ENCODE measurements at places on chromosomes 12 and 14. TPM values are rescaled to one million over a fixed set of nuclear protein-coding genes. Genes with fewer than 3 reads are reported as not detected.

DNA sequence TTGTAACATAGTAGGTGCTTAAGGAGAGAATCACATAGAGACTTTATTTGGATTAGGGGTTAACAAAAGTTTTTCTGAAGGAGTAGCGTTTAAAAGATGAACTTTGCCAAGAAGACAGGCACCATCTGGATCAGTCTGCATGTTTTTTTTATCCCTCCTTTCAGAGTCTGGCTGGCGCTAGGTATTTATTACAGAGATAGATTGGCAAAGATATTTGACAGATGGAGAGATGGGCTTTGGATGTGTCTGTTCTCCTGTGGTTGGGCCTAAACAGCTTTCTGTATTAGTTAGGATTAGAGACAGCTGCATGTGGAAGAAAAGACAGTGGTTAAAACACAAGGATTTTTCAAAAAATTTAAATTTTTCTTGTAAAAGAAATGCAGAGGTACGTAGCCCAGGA, 133.9 kb downstream of the C12orf75 start:
- no peak for DNase-seq

DNA sequence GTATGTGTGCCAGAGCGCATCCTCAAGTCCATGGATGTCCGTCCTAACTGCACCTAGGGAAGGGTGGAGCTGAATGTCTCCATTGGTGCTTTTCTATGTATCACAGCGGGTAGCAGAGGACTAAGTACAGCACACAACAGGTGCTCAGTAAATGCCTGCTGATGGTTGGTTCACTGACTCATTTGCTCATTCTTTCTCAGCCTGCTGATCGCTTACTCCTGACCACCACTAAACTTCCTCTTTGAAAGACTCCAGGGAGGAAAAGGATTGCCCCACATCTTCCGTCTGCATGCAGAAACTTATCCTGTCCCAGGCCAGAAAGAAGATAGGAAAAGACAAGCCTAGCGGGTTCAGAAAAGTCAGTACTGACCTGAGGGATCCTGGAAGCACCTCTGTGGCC, 66.3 kb downstream of the B4GALNT3 start:
- DNase-seq: no peak

The SLC10A1 gene
- not detected for total RNA-seq

DNA sequence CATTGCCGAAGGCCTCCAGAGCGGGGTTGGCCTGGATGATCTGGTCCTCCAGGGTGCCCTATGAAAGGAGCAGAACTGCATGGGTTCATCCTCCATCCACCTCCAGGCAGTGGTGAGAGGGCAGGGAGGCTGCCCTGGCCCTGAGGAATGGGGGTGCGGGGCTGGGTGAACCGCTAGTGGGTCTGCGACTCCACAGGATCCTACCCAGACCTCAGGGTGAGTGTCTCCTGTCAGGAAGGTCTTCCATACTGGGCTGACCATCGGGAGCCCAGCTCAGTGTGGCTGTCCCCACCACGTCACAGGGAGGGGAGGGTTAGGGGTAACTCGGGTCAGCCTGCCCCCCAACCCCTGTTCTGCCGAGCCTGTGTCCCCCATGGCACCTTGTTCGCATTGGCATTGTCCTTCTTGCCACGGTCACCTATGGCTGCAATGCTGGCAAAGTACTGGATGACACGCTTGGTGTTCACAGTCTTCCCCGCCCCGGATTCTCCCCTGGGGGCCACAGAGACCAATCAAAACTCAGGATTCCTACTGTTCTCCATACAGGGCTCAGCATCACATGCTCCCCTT, 3.7 kb downstream of the MYH6 start:
- DNase-seq: no peak

GRCh38 chr14:56333359-56334292, 215.4 kb downstream of the PELI2 start:
- DNase-seq: peak; percentile 86

- peak; percentile 64 for DNase-seq
These were observed 923.0 kb upstream of the TMEM132C start for GRCh38 chr12:127343940-127344339.

DNA sequence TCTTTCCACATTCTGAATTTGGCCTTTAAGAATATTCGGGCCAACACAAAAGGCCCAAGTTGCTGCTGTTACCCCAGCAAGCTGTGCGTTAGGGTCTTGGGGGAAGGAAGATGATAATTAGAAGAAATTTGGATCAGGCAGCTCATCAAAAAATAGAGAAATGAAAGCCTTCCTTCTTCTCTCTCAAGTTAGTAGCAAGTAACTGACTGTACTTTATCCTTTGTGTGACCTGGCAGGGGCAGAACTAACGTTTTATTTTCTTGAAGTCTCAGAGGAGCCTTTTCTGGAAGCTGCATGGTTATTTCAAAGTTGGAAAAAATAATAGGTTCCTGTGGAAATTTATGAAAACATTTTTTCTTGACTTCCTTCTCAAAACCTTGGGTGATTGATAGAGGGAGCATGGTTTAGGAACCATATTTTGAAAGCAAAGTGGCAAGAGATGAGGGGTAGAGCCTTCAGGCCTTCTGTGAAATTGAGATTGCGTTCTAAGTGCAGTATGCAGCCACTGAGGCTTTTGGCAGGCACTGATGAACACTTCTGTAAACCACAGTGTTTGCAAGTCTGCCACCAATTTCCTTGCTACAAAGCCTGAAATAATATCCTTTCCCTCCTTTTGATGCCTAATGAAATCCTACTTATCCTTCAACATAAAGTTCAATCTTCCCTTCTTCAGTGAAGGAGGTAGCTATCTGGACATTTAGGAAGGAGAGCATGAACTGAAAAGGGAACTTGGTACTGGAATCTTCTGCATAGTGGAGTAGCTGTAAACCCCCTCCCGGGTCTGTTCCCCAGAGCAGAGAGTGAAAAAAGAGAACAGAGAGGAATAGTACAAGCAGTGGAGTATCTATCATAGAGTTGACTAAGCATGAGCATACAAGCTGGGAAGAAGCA, 123.2 kb downstream of the FGD4 start:
- DNase-seq: no peak

DNA sequence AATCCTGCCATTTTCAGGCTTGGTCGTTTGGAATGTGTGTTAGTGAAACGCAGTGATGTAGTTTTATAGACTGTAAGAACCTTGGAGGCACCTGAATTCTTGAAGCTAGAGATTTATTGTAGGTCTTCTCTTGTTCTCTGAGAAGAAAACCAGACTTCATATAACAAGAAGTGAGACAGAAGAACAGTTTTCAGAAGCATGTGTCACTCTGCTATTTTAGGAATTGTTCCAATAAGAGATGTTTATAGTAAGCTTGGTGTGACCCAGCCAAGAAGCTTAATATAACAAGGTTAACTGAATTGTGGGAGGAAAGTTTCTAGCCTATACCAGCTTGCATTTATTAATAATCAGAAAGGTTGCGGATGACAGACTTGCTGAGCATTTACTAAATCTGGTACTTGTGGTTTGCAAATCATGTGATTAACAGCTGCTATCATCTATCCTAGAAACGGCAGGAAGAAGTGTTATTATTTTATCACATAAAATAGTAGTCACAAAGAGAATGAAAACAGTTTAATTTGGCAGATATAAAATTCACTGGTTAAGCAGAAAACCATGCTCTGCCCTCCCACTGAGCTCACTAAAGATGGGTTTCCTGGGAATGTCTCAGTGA, 49.2 kb upstream of the BCAT1 start:
- DNase-seq: peak; percentile 86

DNA sequence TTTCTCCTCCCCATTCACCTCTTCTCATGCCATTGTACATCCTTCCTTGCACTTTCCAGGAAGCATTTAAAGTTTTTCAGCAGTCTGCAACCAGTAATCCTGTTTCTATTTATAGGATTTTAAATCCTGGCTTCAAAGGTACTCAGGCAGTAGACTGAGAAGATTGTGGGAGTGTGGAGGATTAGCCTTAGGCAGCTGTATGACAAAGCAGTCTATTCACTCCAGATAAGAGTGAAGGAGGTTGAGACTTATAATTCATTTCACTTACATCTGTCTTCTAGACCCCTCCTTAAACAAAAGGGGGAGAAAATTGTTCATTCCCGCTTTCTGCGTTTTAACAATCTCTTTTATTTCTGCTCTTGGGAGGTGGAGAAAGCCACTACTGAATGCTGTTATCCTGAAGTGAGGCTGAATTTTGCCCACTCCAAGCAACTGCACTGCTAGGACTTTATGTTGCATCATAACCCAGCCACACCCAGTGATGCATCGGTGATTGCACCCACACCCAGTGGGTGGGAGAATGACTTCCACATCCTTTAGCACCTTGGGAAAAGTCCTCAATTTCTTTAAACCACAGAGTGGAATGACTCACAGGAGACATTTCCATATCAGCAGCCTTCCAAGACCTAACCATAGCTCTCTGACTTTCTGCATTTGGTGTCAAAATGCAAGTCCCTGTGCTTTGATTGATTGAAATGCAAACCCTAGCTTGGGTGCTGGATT, 382.5 kb upstream of the ATP2B1 start:
- peak; percentile 95 for DNase-seq

The MMP14 gene
- 313 TPM for total RNA-seq

The TAS2R50 gene
- not detected for total RNA-seq

DNA sequence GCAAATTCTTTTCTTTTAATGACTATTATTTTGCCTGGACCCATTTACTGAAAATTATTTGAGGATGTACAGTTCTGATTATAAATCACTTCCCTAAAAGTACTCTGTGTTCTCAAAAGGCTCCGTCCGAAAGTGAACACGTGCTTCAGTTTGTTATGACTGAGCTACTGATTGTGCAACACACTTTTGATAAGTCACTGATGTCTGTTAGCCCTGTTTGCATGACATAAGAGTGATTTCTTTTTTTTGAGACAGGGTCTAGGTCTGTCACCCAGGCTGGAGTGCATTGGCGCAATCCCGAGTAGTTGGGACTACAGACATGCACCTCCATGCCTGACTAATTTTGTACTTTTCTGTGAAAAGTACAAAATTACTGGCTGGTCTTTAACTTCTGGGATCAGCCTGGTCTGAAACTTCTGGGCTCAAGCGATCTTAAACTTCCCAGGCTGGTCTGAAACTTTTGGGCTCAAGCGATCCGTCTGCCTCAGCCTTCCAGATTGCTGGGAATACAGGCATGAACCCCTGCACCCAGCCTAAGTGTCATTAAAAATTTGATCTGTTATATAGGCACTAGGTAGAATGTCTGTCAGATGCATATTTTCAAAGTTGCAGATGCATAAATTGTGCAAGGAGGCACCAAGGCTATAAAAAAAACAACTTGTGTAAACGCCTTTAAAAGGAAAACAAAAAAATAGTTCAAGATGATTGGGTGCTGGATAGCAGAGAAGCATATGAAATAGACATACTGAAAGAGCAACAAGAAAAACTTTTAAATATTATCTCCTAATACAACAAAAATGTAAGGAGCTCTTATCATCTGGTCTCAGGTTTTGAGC, 111.5 kb downstream of the SRGAP1 start:
- no peak for DNase-seq

The CYP46A1 gene
- total RNA-seq: 0.02 TPM

GRCh38 chr12:113465808-113466453, 5.7 kb downstream of the LHX5 start:
- DNase-seq: no peak

GRCh38 chr12:121894633-121895032, 6.0 kb downstream of the PSMD9 start:
- DNase-seq: peak; percentile 26

The SRRM4 gene
- total RNA-seq: not detected

Data from M059J (cell line).